ENCODE measurements at places on chromosomes 7 and 10.

DNA sequence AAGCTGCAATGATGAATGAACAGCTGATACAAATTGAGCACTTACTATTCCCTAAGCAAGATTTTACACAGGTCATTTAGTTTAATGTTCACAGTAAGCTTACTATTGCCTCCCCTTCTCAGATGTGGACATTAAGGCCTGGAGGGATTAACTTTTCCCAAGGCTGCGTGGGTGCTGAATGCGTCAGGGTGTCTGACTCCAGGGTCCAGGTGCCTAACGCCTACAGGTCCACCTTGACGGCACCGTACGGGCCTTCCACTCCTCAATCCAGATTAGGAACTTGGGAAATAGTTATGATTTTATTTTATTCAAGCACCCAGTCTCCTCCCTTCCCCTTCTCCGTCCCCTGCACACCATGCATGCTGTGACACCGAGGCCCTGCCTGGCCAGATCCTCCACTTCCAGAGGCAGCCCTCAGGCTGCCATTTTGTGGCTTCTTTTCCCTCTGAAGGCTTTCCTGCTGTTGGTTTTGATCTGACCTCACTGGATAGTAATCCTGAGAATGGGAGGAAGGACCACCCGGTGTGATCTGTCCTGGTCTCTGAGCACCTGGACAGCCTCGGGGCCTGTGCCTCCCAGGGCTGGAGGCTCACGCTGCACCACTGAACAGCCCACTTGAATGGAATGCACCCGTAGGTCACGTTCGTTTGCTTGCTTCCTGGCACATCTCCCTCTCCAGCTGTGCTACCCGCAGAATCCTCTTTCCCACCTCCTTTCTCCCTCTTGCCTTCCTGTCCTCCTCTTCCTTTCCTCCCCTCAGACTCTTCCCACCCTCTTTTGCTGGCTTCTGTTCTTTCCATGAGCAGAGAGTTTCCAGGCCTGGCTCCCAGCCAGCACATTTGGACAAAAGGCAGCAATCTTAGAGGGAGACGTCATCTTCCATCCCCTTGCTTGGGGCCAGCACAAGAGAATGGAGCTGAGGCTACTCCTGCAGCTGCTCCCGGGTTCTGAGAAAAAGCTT, 14.4 kb downstream of the DENND2A start:
- peak; percentile 77 for DNase-seq

GRCh38 chr10:3428826-3429225, 256.2 kb upstream of the PITRM1 start:
- DNase-seq = no peak

- DNase-seq = peak; percentile 87
These were observed 1.5 kb downstream of the TRIL start for GRCh38 chr7:28956608-28957063.

GRCh38 chr7:39433550-39433949, 132.7 kb upstream of the YAE1 start:
- DNase-seq = no peak

DNA sequence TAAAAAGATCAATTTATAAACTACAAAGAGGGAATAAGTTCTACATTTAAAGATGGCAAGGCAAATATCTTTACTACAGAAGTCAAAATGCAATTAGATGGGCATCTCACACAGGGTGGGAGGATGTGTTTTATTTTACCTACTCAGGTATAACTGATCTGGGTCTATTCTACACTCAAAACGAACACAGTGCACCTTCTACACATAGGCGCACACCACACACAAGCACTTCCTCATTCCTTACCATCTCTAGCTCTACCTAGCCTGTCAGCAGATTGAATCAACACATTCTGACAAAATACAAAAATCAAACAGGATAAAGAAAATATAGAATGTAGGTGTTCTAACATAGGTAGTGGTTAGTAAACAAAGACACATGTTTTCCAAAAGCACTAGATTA, 64.8 kb downstream of the SGCE start:
- DNase-seq = no peak

GRCh38 chr10:36946598-36946997, 178.8 kb upstream of the ANKRD30A start:
- DNase-seq = no peak

DNA sequence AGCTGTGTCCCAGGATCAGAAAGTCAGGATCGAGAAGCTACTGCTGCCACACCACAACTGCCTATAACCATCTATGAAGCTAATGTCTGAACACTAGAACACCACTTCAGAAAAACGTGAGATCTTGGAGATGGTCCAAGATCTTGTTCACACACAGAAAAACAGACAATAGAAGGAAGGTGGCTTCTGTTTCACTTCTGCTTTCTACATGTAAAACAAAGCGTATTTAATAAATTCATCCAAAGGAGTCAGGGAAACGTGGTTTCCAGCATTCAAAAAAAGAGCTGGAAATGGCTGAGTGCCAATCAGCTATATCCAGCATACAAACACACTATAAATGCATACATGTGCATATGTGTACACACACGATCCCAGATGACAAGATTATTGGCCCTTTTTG, 70.2 kb upstream of the CCDC71L start:
- DNase-seq = no peak

GRCh38 chr10:71435571-71436267, 39.0 kb downstream of the CDH23 start:
- no peak for DNase-seq

DNA sequence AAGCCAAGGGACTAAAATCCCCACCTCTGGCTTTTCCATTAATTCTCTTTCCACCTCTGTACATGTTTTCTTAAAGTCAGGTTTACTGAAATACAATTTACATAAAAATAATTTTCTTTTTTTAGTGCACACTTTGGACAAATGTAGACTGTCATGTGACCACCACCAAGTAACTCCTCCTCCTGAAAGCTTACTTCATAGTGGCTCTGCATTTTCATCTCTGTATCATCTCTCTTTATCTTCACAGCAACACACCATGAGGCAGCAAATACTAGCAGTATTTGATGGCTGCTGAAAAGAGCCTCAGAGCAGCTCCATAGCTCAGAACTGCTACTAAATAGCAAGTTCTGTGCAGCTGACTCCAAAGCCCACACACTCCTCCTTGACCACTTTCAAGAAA, 17.3 kb downstream of the WDFY4 start:
- no peak for DNase-seq

Measured in GM23338 (cell line).